ENCODE measurements at places on chromosomes 16 and 17. TPM values are rescaled to one million over a fixed set of nuclear protein-coding genes. Genes with fewer than 3 reads are reported as not detected.

Gene KCNJ12
- 1.5 TPM for total RNA-seq

Gene SOX15
- total RNA-seq, result 0.50 TPM

Gene CCNF
- 3.6 TPM for total RNA-seq

Gene GRAPL
- under 0.01 TPM for total RNA-seq

Gene FBXO39
- 0.66 TPM for total RNA-seq

Data from fibroblast of lung (primary cell).